D341Med (cell line): ENCODE measurements at places on chromosomes 2 and 18.

DNA sequence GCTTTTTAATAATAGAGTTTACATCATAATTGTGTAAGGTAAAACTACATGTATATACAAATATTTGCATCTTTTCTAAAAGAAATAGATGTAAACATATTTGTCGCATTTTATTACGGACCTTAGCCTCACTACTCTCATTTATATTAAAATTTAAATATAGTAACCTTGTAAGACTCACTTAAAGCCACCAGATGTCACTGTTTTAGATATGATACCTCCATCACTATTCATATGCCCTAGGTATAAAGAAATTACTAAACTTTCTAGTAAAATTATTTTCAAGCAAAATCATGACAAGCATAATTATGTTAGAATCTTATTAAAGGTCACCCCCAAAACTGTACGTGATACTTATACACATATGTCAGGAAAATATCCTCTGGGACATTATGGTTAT is 674.3 kb upstream of the REG3G start:
- no peak for DNase-seq

- DNase-seq: no peak
These were observed 332.6 kb downstream of the SOX11 start for GRCh38 chr2:6024784-6025183.

DNA sequence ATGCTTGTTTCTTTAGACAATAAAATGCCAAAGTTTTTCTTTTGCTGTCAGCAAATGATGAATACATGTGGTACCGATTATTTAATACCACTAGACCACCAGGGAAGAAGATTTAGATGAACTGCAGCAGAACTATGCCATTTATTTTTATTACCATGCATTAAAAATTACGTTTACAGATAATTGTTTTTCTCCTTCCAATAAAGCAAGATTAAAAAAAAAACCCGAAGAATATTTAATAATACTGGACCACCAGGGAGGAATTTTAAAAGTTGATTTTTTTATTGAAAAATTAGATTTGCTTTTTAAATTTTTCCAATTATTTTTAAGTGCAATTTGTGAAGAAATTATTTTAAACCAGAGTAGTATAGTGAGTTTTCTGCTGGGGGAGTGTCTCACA is 170.3 kb upstream of the HNRNPA3 start:
- DNase-seq: no peak

- no peak for DNase-seq
These were observed 36.5 kb downstream of the CFAP36 start for GRCh38 chr2:55555977-55556376.

DNA sequence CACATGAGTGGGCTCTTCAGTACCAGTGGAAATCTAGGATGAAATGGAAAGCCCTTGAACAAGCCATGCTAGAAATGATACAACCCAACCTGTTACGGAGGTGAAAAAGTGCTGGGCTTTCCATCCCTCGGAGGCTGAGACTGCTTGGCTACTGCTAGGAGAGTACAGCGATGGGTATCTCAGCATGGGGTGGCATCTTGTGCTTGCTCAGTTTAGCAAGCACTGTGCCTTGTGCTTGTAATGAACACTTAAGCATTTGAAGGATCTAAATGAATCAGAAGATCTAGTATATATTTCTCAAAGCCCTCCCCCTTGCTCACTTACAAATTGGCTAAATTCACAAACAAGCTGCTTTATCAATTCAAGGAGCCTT is 44.3 kb upstream of the EHBP1 start:
- DNase-seq: no peak

GRCh38 chr18:50719471-50720324 is 100.1 kb downstream of the MRO start:
- DNase-seq: no peak

DNA sequence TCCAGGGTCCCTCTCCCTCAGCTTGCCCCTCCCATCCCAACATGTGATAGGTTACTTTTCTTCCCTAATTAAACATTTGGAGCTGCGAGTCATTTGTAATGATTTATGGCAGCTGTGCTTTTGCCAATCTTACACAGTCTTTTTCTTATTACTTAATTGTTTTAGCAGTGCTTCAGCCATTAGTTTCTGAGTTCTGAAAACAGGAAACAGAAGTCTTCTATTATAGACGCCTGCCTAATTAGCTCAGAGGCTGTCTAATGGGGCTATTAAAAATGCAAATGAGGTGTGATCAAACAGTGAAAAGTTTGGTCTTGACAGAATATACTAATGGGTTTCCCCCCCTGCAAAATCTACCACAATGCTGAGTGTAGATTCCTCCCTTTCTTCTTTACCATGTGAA is 388.3 kb upstream of the CELF4 start:
- DNase-seq: no peak
